ENCODE measurements at places on chromosomes 2 and 18.

GRCh38 chr2:32246911-32247310 is 17.8 kb downstream of the NLRC4 start:
- no peak for DNase-seq

GRCh38 chr2:41955316-41956043 is 92.3 kb upstream of the PKDCC start:
- DNase-seq, result no peak

DNA sequence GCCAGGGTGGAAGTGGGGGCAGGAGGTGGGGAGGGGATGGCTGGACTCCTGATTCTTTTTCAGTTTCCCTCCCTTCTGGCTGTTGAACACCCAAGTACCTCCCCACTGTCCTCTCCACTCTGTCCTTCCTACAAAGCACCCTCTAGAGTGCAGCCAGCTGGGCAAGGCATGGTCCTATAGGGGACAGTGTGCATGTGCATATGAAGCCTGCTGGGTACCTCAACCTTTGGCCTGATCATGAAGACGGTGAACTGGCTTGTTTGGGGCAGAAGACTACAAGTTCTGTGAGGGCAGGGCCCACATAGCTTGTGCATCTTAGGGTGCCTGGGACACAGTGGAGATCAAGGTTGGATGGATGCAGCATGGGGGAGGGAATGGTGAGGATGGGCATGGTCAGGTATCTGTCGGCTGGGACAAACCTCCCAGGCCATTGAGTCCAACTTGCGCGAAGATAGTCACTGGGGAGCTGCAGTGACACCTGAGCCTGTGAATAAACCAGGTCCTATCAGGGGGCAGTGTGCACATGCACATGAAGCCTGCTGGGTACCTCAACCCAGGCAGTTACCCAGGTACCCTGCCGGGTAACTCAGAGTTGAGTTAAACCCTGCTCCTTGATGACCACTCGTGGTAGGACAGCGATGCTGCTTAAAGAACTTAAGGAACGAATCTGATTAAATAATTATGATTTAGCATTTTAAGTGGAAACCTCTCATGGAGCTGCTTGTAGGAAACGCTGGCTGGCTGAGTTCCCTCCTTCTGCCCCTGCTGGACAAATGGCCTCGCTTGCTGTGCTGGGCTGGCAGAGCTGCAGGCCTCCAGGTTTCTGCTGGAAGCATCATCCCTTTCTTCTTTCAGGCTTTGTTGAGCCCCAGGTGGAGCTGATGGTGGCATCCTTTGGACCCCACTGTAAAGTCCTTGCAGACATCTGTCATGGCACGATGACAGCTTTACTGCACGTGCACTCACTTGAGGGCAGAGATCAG is 84.0 kb downstream of the POLR1A start:
- DNase-seq, result no peak

DNA sequence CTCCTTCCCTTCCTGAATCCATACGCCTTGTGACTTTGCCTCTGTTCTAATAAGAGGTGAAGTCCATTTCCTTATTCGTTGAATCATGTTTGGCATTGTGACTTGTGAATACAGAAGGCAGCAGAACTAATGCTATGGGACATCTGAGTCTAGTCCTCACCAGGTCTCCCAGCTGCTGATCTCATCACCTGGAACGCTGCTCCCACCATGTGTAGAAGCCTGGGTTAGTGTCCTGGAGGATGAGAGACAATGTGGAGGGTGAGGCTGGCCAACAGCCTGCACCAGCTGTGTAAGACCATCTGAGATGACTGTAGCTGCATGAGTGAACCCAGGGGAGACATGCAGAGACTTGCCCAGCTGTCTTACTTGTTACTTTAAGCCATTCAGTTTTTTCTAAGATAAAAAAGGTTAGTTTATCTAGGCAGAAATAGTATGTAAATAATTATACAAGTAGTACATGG is 3.5 kb upstream of the HAAO start:
- DNase-seq, result peak; percentile 20

DNA sequence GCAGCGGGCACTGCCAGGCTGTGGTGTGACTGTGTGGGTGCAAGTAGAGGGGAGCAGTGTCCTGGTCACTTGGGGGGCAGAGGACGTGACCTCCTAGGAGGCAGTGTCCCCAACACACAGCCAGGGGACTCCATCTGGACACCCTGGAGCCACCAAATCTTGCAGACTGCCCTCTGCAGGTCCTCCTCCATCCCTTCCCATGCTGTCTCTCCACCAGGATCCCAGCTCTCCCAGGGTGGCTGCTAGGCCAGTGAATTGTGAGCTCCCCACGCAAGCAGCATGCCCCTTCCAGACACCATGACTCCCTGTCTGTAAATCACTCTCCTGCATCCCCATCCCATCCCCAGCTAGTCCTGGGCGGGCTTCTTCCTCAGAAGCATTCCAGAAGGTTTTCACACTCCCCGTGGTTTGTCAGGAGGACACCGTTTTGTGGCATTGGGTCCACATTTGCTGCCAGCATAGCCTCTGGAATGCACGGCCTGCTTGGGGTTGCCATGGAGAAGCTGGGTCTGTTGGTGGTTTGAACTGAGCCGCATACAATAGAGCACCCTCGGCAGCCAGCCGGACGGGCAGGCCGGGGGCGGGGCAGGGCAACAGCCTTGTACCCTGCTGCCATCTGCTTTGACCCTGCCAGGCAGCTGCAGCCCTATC is 210.7 kb downstream of the KLHL29 start:
- DNase-seq, result no peak

- DNase-seq, result no peak
These were observed 51.9 kb downstream of the TSHZ1 start for GRCh38 chr18:75262511-75262910.

DNA sequence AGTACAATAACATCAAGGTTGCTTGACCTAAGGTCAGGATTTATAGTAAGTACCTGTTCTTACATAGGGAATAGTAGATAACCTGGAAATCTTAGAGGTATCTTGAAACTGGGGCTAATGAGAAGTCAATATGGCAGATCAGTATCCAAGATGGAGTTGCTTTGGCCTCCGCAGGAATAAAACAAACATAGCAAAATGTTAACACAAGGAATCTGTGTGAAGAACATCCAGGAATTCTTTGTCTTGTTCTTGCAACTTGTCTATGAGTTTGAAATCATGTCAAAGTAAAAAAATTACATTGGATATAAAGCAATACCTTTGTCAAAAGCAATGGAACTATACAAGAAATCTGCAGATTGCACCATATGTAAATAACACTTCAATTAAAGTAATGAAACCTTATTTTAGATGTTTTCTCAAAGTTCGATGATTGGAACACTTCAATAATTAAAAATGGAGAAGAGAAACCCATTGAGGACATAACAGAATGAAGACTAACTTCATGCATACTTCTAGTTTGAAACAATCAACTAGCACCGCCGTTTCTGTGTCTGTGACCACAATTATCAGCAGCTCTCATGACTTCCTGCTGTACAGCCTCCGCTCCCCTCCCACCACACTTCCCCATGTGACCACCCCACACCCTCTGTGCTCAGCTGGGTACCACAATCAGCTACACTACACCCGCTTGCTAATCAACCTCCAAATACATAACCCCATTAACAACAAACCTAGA is 27.6 kb downstream of the C2orf76 start:
- peak; percentile 79 for DNase-seq

- no peak for DNase-seq
These were observed 16.7 kb upstream of the MC4R start for GRCh38 chr18:60389314-60389713.

GRCh38 chr2:142874293-142874814 is 3.1 kb upstream of the KYNU start:
- no peak for DNase-seq

GRCh38 chr2:230713331-230714135 is 891 bp downstream of the CAB39 start:
- DNase-seq, result peak; percentile 55

DNA sequence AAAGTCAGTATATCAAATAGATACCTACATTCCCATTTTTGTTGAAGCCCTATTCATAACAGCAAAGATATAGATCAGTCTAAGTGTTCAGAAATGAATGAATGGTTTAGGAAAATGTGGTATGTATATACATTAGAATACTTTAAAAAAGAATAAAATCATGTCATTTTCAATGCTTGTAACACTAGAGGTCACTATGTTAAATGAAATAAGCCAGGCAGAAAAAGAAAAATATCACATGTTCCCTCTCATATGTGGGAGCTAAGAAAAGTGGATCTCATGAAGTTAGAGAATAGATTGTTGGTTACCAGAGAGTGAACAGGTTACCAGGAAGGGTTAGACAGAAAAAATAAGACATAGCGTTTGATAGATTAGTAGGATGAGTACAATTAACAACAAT is 1111.0 kb upstream of the SLC39A10 start:
- DNase-seq, result no peak

All from activated CD8-positive, alpha-beta T cell treated with anti-CD3 and anti-CD28 coated beads, Interleukin-2, amount 10 ng/mL, durations not matched to agents 7 days and 5 days (primary cell).